ENCODE measurements at places on chromosomes 12 and 14.

- no peak for DNase-seq
Observed at GRCh38 chr12:65666876-65667275, 157.4 kb upstream of the HMGA2 start.

- no peak for DNase-seq
Observed at GRCh38 chr14:80605536-80605935, 336.0 kb downstream of the CEP128 start.

DNA sequence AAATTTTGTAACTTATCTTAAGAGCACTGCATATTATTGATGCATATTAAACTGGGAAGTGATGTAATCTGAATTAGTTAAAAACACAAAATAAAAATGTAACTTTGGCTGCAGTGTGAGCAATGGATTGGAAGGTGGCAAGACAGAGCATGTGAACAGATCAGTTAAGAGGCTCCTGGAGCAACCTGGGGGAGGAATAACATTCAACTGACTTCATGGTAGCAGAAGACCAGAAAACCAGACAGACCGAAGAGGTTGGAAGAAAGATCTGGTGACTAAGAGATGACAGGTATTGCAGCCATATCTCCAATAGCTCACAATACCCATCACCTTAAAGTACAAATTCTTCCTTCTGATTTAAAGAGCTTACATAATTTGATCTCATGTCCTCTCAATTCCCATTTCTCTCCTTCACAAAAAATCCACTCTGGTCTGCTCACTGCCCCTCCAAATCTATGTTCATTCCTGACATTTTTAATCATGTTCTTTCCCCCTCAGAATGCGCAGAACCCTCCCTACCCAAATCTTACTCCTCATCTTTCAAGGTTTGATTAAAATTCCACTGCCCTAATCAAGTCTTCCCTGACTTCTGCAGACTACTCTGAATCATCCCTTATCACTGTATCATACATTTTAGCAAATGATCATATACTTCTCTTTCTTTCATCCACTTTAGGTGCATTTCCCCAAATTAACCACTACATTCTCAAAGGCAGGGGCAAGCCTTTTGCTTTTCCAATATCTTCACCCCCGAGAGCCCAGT is 51.5 kb downstream of the DUSP16 start:
- no peak for DNase-seq

GRCh38 chr14:41650802-41651201 is 44.1 kb downstream of the LRFN5 start:
- no peak for DNase-seq

GRCh38 chr12:1575408-1576401 is 18.7 kb downstream of the FBXL14 start:
- no peak for DNase-seq

DNA sequence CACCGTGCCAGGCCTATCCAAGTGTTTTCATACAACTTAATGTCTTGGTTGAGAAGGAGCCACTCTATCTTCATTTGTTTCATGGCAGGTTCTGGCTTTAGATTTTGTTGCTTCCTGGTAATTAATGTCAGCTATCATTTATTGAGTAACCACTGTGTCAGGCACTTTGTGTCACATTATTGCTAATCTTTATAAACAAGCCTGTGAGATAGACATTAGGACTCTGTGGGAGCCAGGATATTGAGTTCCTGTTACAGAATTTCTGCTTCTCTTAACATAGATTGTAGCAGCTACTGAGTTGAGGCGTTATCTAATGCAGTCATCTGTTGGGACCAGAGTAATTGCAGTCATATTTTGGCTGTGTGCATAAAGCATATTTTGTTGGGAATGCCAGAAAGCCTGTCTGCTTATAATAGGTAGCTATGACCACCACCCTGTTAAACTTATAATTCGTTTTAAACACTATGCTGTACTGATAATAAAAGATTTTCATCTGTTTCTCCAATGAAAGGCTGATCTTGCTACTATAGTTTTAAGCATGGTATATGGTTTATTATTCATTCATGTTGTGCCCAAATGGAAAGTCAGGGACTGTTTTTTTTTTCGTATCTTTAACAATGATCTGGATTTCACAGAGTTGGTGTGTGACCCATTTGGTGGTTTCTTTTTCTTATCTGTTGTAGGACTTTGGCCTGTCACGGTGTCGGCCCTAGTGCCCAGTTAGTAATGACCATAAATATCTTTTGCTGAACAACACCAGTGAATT is 432.6 kb downstream of the PCNX1 start:
- no peak for DNase-seq

DNA sequence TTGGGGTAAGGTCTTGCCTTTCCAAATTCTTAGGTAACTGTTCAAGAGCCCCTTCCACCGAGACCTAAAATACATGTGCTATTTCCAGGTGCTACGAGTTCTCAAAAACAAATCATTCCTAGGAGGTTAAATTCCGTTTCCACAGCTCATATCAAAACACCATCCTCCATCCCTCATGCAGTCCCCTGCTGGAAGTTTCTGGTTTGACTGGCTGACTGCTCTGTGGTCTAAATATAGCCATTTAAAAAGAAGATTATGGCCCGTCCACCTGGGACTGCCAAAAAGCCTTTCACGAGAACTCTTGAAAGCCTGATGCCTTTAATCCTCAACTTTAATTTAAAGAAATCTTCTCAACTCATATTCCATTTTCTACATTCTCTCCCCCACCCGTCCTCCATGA is 201.5 kb upstream of the MYL2 start:
- DNase-seq: no peak

DNA sequence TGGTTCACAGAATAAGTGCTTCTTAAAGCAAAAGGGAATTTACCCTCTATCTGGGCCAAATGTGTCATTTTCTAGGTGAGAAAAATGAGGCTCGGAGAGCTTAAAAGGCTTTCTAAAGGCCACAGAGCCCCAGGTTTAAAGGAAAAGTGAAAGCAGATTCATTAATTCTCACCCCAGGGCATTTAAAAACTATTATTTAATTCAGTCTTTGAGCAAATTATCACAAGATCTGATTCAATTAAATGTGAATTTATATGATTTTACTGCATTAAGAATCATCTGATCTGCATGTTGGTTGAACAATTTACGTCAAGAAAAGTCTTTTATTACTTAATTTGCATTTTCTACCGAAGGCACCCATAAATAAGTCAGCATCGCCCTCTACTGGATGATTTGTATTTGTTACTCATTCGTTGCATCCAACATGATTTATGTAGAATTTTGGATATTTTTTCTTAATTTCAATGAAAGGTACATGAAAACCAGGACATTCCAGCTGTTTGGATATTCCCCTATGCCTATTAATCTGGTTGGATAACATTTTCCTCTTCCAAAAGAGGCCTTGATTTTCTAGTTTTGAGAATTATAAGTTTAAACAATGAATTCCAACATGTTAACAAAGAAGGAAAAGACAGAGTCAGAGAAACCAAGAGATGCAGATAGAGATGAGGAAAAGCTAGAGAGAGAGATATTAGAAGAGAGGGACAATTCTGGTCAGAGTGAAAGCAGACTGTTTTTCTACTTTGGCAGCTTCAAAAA is 19.1 kb upstream of the DHRS7 start:
- DNase-seq: no peak

GRCh38 chr12:93888964-93889363 is 211.8 kb downstream of the CRADD start:
- no peak for DNase-seq

DNA sequence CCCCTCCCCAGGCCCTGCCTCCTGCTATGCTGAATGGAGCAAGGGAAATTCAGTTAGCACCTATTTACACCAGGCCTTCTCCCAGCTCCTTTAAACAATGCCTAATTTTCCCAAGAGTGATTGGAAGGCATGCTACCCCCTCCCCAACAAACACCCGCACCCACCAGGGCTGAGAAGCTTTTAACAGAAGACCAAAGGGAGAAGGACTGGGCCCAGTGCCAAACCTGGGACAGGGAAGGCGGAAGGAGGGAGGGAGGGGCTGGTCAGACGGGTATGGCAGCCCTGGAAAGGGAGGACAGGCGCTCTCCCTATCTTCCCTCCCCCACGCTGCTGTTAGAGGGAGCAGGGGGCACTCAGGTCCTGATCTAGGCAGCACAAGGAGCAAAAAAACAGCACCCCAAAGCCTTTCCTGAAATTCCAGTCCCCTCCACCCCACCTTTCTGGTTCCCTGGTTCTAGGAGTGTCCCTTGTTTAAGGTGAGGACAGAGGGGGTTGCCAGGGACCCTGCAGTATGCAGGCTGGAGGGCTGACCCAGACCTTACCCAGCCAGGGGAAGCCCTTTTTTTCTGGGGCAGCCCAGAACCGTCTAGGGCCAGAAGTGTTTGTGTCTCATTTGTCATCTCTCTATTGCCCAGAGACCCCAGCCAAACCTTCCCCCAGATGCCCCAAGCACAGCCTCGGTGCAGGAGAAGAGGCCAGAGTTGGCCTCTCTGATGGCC is 2.4 kb upstream of the KRT8 start:
- DNase-seq: no peak

DNA sequence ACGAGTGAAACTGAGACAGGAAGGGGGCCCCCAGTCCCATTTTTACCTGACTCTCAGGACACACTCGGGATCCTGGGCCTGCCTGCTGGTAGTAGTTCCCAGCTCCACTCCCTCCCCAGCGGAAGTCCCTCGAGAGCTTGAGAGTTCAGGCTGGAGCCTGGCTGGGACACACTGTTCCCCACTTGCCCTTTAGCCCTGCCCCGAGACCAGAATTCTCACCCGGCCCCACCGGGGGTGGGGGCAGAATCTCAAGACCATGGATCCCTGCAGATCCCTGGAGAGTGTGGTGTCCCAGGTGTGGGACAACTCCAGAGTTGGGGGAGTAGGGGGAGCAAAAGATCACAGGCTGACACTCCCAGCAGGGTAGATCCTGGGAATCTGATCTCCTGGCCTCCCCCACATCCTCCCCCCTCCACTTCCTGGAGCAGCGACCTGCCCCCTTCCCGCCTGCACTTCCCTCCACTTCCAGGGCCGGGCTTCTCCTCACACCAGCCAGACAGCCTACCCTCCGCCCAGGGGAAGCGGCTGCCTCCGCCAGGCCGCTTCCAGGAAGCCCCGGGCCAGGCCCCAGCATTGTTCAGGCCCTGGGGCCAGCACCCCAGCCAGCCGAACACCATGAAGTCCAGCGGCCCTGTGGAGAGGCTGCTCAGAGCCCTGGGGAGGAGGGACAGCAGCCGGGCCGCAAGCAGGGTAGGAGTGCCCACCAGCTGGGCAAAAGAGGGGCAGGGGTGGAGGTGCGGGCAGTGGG is at the start of gene TNS2:
TNS2 (plus strand) TSS at position 495 of the 748 bp plus-strand sequence; CDS start at position 616, 121 bp downstream.
- no peak for DNase-seq

GRCh38 chr12:2228535-2228934 is 175.7 kb downstream of the CACNA1C start:
- DNase-seq: no peak

DNA sequence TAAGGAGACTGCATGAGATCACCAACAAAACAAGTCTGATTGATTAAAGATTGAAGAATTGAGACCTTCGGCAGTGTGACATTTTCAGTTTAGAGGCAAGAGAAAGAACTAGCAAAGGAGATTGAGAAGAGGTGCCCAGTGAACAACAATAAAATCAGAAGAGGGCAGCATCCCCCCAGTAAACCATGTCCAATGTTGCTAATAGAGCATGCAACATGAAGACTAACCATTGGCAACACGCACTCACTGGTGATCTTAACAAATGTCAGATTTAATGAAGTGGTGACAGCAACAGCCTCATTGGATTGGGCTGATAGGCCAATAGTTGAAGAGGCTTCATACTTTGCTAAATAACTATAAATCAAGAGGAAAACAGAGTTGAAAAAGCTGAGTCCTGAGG is 20.7 kb upstream of the TAS2R14 start:
- DNase-seq: no peak

DNA sequence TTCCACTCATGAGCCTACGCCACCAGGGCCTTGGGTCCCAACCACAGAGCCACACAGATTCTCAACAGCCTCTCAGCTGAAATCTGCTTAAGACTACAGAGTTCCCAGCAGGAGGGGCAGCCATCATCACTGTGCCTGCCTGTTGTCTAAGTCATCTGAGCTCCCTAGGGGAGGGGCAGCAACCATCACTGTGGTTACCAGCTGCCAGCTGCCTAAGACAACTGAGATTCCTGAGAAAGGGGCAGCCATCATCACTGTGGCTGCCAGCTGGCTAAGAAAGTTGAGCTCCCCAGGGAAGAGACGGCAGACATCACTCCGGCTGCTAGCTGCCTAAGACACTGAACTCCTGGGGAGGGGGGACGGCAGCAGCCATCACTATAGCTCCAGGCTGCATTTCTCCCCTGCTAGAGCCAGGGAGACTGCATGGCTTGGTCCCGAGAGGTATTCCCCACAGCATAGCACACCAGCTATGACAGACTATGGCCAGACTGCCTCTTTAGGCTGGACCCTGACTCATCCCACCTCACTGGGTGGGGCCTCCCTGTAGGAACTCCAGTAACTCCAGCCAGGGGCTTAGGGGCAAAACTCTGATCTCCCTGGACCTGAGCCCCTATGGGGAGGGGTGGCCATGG is 37.2 kb upstream of the C14orf132 start:
- no peak for DNase-seq

DNA sequence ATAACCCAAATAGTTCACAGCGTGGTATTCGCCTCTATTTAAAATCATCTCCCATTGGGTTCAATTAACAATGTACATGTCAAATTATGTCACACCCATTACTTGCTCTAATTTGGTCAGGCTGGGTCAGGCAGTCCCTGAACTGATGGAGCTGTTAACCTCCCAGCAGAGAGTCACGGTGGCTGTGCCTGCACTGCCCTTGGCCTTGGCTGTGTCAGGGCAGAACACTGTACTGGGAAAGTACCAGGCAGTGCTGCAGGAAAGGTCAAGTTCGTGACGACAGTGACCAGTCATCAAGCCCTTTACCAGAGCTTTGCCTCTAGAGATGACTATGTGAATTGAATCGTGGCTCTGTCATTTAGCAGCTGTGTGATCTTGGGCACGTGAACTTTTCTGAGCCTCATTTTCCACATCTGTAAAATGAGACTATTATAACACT is 100.0 kb downstream of the ARF6 start:
- DNase-seq: no peak

DNA sequence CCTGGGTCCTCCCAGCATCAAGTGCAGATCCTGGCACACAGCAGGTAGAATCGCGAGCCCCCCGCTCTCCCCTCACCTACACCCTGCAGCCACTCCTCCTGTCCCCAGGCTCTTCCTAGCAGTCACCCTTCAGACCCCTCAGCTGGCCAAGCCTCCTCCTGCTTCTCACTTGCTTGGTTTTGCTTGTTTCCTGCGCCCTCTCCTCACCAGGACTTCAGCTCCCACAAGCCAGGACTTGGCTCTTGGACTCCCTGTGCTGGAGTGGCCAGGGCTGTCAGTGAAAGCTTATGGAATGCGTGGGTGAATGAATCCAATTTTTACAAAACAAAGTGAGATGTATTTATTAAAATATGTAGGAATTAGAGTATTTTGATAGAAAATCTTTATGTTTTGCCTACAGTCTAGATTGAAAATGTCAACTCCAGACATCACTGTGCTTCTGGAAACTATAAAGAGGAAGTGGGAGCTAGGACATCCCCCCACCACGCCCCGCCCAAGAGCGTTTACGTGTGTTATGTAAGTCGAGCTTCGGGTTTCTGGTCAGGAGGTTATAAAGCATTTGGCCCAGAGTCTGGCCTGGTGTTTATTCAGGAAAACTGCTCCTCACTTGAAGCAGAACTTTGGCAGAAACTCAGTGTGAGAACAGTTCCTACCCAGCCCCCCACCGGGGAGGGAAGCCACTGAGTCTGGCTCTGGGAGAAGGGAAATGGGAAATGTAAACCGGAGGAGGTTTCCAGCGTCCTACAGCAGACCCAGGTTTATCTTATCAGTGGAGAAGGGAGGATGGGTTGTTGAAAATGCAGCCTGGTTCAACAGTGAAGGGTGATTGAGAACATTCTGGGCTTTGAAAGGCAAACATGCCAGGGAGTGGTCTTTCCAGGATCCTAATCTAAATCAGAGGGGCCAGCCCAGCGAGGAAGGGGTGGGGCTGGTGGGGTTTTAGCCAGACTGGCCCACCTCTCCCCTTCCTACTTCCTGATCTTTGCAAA is 8.8 kb downstream of the ALDH2 start:
- DNase-seq: no peak

All from activated naive CD4-positive, alpha-beta T cell (primary cell).